ENCODE measurements at places on chromosomes 3 and 15.

DNA sequence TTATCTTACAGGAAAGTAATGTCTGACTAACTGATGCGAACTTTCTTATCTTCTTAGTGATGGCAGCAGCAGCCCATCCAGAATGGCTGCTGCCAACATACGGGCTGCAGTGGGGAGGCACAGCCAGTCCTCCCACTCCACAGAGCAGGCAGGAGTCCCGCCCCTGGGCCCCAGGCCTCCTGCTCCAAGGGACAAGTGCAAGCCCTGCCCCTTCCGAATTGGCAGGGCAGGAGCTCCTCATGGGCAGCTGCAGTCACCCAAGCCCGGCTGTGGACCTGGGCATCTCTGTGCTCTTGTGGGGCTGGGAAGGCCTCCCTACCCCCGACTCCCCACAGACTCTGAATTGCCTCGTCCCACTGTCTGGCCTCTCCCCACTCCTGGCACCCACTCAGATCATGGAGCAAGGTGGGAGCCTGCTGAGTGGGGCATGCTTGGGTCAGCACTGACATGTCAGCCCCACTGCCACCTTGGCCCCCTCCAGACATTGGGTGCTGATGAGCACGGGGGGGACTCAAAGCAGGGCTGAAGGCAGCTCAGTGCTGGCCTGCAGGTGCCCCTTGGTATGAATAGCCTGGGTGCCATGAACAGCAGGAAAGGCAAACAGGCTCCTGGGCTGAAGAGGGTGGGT lies 618.9 kb upstream of the KCNMB2 start:
- H3K27ac ChIP-seq = no peak overlapping the region
- H3K4me1 ChIP-seq = no peaks in the 10 kb centered on the region
- H3K36me3 ChIP-seq = no peaks in the 10 kb centered on the region
- no peaks in the 10 kb centered on the region for H3K27me3 ChIP-seq
- no peak overlapping the region for H3K4me3 ChIP-seq
- DNase-seq = no peak

GRCh38 chr3:25888892-25889524 lies 99.1 kb downstream of the OXSM start:
- no peak overlapping the region for H3K4me3 ChIP-seq
- no peaks in the 10 kb centered on the region for H3K4me1 ChIP-seq
- no peak overlapping the region for H3K27ac ChIP-seq
- no peaks in the 10 kb centered on the region for H3K27me3 ChIP-seq

- no peaks in the 10 kb centered on the region for H3K36me3 ChIP-seq
- no peaks in the 10 kb centered on the region for H3K4me1 ChIP-seq
- no peak overlapping the region for H3K27ac ChIP-seq
- no peak overlapping the region for H3K4me3 ChIP-seq
- H3K27me3 ChIP-seq = no peaks in the 10 kb centered on the region
Measured at GRCh38 chr3:56989169-56989976, 71.1 kb upstream of the SPATA12 start.

DNA sequence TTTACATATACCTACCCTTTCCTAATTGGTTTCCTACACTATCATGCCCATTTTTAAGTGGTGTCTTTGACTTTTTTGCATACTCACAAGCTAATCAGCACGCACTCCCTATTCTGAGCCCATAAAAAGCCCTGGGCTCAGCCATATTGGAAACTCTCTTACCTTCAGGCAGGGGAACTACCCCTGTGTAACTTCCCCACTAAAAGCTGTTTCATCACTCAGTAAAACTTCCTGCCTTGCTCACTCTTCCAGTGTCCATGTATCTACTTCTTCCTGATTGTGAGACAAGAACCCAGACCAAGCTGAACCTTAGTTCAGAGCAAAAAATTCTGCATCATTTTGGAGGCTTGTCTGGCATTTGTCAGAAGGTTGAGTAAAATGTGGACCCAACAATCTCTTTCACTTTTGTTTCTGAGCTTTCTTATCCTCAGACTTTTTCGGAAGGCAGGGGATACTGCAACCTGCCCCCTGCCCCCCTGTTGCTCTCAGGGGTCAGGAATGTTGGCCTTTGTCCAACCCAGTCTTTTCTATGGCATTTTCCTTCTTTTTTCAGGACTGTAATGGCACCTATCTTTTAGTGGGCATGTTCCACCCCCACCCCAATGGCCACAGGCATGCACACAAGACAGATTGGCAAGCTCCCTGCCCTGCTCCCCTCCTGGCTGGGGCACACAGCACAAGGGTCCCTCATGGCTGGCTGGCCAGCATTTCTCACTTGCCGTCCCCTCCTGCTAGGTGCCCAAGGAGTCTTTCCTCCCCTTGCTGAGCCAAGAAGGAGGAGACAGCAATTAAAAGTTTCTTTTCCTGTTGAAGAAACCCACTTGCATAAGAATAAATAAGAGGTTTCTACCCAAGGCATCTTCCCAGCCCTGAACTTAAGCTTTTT lies 26.3 kb upstream of the TMEM45A start:
- no peak overlapping the region for H3K27ac ChIP-seq
- no peaks in the 10 kb centered on the region for H3K36me3 ChIP-seq
- no peaks in the 10 kb centered on the region for H3K27me3 ChIP-seq
- H3K4me3 ChIP-seq = no peak overlapping the region
- DNase-seq = no peak

DNA sequence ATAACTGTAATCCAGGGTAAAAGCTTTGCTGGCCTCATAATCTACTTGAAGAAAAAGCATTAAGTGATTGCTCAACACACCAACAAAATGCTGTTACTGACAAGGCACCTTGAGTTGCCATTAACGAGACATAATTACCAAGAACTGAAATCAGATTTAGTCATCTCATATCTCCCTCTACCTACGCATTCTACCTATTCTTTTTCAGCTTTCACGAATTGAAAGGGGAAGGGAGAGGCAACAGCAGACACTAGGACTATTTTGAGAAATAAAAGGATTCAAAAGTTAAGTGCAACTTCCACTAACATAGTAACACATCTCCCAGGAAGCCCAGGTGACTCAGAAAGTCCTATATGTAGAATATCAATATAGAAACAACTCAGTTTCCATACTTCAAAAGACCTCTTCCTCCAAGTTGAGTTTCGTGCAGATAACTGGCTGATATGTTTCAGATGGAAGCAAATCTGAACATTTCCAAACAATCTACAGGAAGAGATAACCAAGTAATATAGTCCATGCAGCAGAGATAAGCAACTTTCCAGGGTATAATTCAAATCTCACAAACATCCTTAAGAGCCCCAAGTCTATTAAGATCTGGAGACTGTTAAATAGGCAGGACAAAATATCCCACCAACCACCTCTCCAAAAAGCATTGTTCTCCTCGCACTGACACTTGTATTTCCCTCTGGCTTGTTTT lies 1.9 kb downstream of the OSBPL10 start:
- no peak for DNase-seq
- H3K4me3 ChIP-seq = peak overlapping the region; percentile 74
- H3K27me3 ChIP-seq = no peaks in the 10 kb centered on the region

- no peaks in the 10 kb centered on the region for H3K27me3 ChIP-seq
- H3K4me3 ChIP-seq = no peak overlapping the region
- no peaks in the 10 kb centered on the region for H3K36me3 ChIP-seq
- no peak overlapping the region for H3K27ac ChIP-seq
- no peak for DNase-seq
Measured at GRCh38 chr15:78035321-78035751, 42.2 kb downstream of the TBC1D2B start.

GRCh38 chr3:60742606-60743145 lies 508.6 kb downstream of the FHIT start:
- no peak overlapping the region for H3K27ac ChIP-seq
- no peak overlapping the region for H3K4me3 ChIP-seq
- H3K27me3 ChIP-seq = no peaks in the 10 kb centered on the region
- H3K36me3 ChIP-seq = no peaks in the 10 kb centered on the region
- DNase-seq = no peak
- peaks cover 7% of the 10 kb centered on the region for H3K4me1 ChIP-seq

DNA sequence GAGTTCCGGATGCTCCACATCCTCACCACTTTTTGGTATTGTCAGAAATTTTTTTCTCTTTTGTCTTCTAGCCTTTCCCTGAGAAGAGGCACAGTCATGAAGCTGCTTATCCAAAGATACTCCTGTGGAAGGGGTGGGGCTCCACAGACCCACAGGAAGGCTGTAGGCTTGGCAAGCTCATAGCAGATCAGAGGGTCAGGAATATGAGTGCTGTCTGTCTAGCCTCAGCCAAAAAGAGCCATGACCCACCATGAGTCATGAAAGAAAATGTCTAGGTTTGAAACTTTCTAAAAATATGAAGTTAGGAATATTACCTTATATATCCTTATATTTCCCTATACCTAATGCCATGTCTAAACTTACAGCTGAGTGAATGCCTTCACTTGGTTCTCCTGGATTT lies 118.2 kb upstream of the THBS1 start:
- no peaks in the 10 kb centered on the region for H3K4me1 ChIP-seq
- no peaks in the 10 kb centered on the region for H3K36me3 ChIP-seq
- H3K27me3 ChIP-seq = no peaks in the 10 kb centered on the region

DNA sequence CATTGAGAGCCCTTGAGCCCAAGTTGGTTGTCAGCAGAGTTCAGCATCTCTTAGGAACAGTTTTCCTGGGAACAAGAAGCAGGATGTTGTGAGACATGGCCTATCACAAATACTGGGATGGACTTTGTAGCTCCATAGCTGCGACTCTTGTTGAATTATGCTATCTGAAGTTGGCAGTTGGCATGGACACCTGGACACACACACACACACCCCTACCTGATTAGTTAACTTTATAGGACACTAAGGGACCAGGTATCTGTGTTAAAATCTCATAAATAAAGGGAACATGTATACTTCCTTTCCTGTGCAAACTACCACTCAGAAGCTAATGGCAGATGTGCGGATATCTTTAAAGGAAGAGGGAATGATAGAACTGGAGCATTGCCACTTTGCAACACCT lies 10.2 kb upstream of the CHRNA7 start:
- no peak for DNase-seq
- H3K4me3 ChIP-seq = no peak overlapping the region
- H3K27ac ChIP-seq = no peak overlapping the region

- H3K36me3 ChIP-seq = no peaks in the 10 kb centered on the region
- no peak overlapping the region for H3K27ac ChIP-seq
- no peak overlapping the region for H3K4me3 ChIP-seq
- DNase-seq = no peak
- no peaks in the 10 kb centered on the region for H3K27me3 ChIP-seq
Measured at GRCh38 chr3:188706176-188706575, 465.6 kb upstream of the TPRG1 start.

DNA sequence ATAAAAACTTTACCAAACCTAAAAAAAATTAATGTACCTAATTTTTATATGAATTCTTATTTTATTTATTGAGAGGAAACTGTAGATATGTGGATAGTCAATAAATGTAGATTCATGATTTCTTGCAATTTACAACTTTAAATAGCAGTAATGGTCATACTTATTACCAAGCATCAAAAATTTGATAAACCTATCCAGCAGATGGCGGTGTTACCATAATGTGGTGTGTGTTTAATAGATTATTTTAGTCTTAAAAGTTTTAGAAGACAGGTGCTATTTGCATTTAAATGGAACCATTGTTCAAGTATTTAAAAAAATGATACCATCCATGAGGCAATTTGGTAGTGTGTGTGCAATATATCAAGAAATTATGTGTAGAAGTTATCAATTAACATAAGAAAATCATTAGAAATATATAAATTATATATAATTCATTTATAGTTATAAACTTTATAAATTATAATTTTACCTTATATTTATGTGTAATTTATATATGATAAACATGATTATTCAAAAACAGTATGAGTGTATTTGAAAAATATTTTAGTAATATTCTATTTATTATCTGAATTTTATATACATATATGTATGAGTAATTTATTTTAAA lies 176.0 kb upstream of the BCHE start:
- H3K36me3 ChIP-seq = no peaks in the 10 kb centered on the region
- no peaks in the 10 kb centered on the region for H3K27me3 ChIP-seq
- no peaks in the 10 kb centered on the region for H3K4me1 ChIP-seq
- H3K27ac ChIP-seq = no peak overlapping the region
- H3K4me3 ChIP-seq = no peak overlapping the region
- no peak for DNase-seq

DNA sequence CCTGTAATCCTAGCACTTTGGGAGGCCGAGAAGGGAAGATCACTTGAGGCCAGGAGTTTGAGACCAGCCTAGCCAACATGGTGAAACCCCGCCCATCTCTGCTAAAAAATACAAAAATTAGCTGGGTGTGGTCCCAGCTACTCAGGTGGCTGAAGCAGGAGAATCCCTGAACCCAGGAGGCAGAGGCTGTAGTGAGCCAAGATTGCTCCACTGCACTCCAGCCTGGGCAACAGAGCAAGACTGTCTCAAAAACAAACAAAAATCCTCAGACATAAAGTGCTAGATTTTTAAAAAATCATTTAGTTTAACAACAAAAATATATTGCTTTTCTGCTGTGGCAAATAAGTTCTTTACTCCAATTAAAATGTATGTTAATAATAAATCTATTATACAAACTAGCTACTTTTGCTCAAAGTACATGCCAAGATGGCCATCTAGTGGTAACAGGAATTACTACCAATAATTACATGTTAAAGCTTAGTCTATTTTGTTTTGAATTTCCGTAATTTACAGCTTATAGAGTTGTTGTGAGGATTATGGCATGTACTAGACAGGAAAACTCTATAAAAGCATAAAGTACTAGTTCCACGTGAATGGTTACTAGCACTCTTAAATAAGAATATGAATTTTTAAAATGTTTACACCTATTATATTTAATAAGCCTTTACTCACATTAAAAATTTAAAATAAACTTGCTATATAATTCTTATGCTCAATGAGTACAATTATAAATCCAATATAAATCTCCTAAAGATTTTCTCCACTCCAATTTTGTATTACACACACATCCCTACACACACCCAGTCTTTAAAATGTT lies 39.0 kb downstream of the GABPB1 start:
- DNase-seq = no peak
- no peaks in the 10 kb centered on the region for H3K36me3 ChIP-seq
- no peak overlapping the region for H3K4me3 ChIP-seq
- H3K27ac ChIP-seq = no peak overlapping the region
- H3K4me1 ChIP-seq = no peaks in the 10 kb centered on the region
- H3K27me3 ChIP-seq = no peaks in the 10 kb centered on the region

DNA sequence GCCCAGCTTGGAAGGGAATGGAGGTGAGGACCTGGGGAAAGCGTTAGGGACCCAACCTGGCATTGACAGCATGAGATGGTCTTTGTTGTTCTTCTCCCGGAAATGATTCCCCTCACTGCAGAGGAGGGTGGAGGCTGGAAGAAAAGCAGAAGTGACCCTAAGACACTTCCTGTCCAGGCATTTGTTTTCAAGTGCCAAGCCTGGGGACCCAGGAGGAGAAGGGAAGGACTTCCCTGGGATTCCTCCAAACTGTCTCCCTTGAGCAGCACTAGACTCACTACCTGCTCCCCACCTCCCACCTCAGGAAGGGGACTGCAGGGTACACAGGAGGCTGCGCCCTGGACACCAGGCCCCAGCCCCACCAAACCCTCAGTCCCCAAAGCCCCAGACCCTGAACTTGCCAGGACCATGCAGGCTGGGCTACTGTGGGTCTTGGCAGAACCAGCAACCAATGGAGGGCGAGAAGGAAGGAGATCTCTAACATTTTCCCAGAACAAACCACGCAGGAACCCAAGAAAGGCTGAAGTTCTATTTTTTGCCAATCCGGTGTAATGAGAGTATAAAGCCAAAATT lies 9.8 kb upstream of the VIPR1 start:
- H3K36me3 ChIP-seq = no peaks in the 10 kb centered on the region
- no peaks in the 10 kb centered on the region for H3K27me3 ChIP-seq
- H3K4me1 ChIP-seq = no peaks in the 10 kb centered on the region
- DNase-seq = no peak
- no peak overlapping the region for H3K27ac ChIP-seq

- DNase-seq = no peak
- H3K4me3 ChIP-seq = no peak overlapping the region
- H3K4me1 ChIP-seq = no peaks in the 10 kb centered on the region
- H3K27me3 ChIP-seq = no peaks in the 10 kb centered on the region
- H3K36me3 ChIP-seq = no peaks in the 10 kb centered on the region
Measured at GRCh38 chr3:115666920-115667737, 43.8 kb downstream of the GAP43 start.
